ENCODE measurements at places on chromosomes 2 and 18.

DNA sequence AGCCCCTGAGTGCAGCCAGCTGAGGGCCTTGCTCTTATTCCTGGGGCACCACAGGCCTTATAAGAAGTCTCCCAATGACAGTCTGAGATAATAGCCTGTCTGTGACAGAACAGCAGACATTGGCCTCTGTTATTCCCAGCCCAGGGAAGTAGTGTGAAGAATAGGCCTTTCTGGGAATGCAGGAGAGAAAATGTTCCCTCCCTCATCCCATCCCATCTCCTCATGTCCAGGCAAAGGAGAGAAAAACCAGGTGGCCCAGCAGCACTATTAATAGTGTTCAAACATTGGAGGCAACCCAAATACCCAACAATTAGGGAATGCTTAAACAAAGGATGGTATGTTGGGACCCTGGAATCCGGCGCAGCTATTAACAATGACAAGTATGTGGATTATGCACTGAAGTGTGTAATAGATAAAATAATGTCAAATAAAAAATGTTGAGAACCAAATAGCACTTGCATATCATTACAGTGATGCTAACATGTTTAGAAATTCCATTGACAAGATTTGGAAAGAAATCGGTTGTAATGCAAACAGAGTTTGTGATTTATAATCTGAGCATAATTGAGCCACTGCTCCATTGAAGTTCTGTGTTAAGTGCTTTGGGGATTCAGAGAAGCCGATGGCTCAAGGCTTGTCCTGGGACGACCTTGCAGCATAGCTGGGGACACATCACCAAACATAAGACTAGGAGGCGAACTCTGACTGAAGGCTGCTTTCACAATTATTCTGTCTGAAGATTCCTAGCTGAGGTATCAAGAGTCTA is 69.3 kb downstream of the LBH start:
- DNase-seq = peak; percentile 22

DNA sequence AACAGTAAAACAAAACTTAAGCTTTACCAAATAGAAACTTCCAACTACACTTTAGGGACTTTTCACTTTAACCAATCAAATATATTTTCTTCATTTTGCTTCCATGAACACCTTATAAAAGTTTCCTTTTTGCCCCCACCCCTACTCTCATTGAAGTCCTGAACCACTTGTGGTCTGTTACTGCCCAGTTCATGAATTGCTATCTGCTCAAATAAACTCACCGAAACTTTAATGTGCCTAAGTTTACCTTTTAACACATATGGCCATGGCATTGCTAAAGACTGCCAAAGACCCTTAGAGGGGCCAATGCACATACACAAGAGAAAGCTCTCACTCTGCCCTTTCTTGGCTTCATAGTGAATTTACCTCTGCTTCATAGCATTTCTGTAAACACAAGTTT is 195.3 kb downstream of the RND3 start:
- DNase-seq = no peak

- peak; percentile 83 for DNase-seq
These were observed 10.9 kb downstream of the ANKRD23 start for GRCh38 chr2:96832754-96833507.

DNA sequence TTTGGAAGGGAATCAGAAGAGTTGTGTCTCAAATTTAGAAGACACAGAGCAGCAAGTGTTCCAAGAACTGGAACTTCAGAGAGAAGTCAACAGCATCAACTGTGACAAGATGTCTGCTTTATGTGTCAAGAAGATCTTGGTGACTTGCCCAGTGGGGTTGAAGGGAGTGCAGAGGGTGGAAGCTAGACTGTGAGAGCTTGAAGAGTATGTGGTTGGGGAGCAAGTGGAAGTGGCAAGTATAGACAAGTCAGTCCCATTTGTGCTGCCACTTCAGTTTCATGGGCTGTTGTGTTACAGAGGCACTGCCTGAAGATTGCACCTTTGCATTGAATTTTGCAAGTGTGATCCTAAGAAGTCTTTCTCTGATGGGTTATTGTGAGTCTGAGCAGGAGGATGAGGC is 68.7 kb upstream of the MC2R start:
- DNase-seq = no peak

DNA sequence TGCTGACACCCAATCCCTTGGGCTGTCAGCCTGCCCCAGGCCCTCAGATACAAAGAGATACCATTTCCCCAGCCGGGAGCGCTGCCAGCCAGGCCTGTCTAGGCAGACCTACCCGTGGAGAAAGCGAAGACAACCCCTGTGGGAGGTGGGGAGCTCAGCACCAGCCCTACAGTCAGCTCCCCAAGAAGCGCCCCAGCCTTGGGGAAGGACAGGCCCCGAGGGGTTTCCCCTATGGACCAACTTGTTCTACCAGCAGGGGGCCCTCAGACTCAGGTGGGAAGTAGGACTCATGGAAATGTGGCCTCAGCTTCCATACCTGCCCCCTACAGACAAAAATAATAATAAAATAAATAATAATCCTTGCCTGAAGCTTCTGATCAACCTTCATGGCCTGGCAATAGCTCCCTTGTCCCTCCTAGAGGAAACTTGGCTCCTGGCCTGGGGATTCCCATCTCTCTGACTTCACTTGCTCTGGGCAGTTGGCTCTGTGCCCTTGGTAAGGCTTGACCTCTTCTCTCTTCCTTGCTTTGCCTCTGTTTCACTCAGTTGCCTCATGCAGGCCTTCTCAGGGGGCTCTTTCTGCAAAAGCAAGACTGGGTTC is 7.0 kb downstream of the SLC35F6 start:
- DNase-seq = no peak

- no peak for DNase-seq
These were observed 9.3 kb upstream of the ESPNL start for GRCh38 chr2:238090887-238091286.

DNA sequence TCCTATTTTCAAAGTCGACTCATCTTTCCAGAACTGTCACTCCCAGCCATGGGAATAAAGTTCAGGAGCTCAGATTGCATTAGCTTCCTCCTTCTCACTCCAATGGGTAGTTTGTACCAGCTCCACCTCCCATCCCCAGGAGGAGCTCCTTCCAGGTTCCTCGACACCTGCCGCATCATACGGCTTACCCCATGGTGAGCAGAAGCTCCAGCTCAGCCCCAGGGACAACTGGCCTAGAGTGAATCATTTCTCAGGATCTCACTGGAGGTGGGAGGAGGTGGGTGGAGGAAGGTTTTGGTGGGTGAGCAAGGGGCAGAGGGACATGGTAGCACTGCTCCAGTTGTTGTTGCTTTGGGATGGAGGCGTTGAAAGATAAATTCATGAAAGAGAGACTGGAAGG is 196.3 kb upstream of the PKDCC start:
- no peak for DNase-seq

DNA sequence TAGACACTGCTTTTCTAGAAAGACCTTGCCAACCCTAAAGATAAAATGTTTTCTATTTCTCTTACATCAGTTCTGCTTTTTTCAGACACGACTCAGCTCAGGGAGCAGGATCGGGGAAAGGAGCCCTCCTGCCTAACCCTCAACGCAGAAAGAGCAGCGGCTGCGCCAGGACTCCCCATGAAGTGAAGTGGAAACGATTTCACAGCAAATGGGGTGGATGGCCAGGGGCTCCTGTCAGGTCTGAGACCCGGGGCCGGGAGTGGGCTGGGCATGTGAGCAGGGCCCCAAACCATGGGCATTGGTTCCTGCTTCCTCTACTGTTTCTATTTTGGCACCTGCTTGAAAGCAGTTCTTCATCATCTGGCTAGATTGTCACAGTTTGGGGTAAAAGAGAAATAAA is 89.4 kb upstream of the PXDN start:
- no peak for DNase-seq

DNA sequence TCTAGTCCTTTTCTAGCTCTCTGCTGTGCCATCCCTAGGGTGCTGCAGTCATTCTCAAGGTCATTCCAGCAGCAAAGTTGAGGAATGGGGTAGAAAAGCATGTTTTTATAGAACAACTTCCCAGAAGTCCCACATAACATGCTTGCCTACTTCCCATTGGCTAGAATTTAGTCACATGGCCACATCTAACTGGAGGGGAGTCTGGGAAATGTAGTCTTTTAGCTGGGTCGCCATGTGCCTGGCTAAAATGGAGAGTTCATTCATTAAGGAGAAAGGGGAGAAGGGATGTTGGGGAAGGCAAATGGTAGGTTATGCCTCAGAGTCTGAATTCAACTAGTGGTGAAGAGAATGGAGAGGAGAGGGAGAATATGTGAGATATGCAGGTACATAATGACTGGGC is 85.7 kb downstream of the SLC4A3 start:
- DNase-seq = no peak

Measured in retina (tissue), 1 donor.